ENCODE measurements at places on chromosomes 5 and 9. TPM values are rescaled to one million over a fixed set of nuclear protein-coding genes. Genes with fewer than 3 reads are reported as not detected.

The SHISAL2B gene
- not detected for total RNA-seq

The MRPL36 gene
- 120 TPM for total RNA-seq

The DPYSL3 gene
- total RNA-seq: 20.4 TPM

The B4GALT1 gene
- total RNA-seq: 196 TPM

The PCDHGA5 gene
- 0.14 TPM for total RNA-seq

The CDX1 gene
- total RNA-seq: not detected
